Stimulated activated CD4-positive, alpha-beta T cell treated with anti-CD3 and anti-CD28 coated beads, Interleukin-12 subunit alpha, Interleukin-12 subunit beta, amount 100 ng/mL, for 48 hours (primary cell): ENCODE measurements at places on chromosomes 4 and X.

DNA sequence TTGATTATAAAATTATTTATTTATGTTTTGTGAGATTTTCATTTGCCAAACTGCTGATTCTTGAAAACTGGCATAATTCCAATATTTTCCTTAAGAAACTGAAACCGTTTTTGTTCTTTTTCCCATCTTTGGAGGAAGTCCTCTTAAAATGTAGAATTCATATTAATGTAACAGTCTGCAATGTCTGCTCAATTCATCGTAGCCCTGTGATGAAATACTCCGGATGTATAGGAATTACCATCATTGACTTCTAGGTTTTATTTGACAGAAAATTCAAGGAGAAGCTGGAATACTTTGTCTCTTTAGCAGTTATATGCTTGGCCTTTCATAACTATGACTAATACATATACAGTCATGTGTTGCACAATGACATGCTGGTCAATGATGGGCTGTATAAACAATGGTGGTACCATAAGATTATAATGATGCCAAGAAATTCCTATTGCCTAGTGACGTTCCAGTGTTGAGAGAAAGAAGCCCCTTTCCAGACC lies 185.0 kb upstream of the GPRIN3 start:
- no peak for DNase-seq

- no peak for DNase-seq
These were observed 408.6 kb upstream of the ACTRT1 start for GRCh38 chrX:128460835-128461234.

- DNase-seq, result no peak
These were observed 343 bp downstream of the DACH2 start for GRCh38 chrX:86148594-86148993.

DNA sequence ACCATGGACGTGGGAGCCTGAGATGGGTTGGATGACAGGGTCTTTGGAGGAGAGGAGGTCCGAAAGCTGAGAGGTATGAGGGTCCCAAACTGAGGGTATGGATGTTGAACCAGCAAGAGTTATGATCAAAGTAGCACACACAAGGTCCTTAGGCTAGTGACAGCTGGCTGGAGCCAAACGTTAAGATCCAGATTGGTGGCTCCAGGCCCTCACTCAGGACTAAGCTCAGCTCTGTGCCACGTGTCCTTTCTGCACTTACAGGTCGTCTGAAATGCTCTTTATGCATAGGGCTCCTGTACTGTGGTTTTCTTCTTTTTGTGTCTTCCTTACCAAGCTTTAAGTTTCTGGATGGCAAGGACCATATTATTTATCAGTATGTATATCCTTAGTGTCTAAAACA lies 35.4 kb downstream of the ADD1 start:
- DNase-seq, result no peak

- DNase-seq, result no peak
These were observed 96.1 kb downstream of the ARHGAP24 start for GRCh38 chr4:85571008-85571407.

- DNase-seq, result no peak
These were observed 95.0 kb downstream of the STK32B start for GRCh38 chr4:5146248-5146647.

DNA sequence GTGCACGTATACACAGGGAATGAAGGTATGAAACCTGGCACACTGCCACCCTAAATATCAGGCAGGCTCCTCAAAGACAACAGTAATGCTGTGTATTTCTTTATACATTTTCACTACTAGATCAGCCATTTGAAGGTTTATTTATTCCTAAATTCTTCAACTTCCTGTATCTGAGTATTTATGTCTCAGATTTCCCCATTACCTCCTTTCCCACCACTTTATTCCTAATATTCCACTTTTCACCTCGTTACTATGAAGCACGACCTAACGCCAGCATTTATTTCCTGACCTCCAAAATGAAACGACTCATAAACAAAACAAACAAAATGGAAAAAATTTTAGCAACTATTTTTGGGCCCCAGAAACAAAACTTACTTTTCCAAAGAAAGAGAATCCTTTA lies 69.6 kb downstream of the MAML3 start:
- no peak for DNase-seq

GRCh38 chrX:101417190-101417589 lies 9.2 kb downstream of the HNRNPH2 start:
- DNase-seq, result no peak

- DNase-seq, result no peak
These were observed 21.7 kb upstream of the KIAA0232 start for GRCh38 chr4:6760865-6761264.

DNA sequence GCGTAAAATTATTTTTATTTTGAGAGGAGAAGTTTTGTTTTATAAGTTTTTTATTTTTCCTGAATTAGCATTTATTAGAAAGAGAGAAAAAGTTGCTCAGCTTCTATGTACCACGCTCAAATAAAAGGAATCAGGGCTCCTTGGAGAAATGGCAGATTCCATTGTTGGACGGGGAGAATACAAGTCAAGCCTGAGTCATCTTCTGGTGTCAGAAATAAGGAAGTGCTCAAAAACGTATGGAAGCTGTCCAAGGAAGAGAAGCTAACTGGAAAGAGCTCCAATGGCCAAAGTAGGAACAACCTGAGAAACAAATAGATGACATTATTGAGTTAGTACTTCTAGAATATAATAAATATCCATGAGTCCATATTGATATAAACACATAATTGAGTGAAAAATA lies 89.3 kb upstream of the NEIL3 start:
- DNase-seq, result no peak

DNA sequence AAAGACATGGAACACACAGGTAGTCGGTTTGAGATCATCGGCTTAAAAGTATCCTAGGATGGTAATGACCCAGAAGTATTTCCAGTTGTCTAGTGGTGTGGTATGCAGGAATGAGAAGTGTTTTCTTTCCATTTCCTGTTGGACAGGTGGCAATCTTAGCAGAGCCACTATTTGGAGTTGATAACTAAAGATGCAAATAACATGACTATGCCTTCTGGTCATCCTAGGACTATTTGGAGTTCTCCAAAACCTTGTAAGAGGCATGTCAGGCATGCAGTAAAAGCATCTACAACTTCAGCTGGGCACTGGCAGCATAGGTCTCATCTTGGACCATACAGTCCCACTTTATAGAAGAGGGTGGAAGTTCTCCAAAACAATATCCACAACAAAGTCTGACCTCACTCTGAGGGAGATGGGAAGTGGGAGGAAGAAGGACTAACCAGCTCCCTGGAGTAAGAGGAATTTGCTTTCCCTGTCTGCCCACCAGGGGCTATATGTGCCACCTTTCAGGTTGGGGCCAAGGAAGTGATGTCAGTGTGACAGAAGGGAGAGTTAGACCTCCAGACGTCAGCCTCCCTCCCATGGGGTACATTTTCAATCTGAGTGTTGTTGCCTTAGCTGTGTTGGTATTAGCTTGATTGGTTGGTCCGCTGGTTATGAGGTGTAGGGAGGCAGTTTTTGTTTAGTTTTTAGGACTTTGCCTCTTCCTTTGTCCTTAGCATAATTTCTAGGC lies 101.2 kb upstream of the MYOZ2 start:
- no peak for DNase-seq

GRCh38 chr4:183163135-183163534 lies 64.1 kb downstream of the WWC2 start:
- no peak for DNase-seq

DNA sequence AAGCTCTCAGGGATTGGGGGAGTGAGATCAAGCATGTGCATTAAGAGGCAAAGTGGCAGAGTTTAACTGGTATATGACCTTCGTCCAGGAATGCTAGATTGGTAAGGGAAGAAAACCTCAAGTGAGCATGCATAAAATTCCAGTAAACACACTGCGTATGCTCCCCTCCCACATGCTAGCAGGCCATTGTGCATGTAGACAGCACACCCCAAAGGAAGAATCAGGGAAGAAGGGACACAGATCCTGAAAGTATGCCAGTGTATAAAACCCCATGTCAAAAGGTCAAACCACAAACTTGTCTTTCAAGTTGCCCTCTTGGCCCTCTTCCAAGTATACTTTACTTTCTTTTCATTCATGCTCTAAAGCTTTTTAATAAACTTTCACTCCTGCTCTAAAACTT lies 405.2 kb upstream of the CNKSR2 start:
- no peak for DNase-seq

DNA sequence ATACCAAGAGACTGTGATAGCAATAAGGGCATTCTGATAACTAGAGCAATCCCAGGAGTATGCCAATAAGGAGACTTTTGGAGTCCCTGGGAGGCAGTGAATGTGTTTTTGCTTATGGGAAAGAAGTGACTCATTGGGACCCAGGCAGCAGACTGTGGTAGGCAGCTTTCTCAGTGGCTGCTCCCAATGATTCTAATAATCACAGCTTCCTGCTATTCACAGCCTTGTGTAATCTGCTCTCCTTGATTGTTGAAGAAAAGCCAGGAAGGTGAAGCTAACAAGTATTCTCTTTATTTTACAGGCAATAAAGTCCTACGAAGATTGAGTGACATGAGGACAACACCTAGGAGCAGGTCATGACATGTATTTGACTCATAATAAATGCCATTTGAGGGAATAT lies 70.3 kb upstream of the DDX60 start:
- no peak for DNase-seq

GRCh38 chrX:47581731-47582647 lies at the start of gene TIMP1:
TIMP1 (plus strand) TSS chrX:47582436; CDS start chrX:47583416, 980 bp downstream.
- DNase-seq, result peak; percentile 77

GRCh38 chr4:14132301-14132700 lies 504.8 kb upstream of the BOD1L1 start:
- DNase-seq, result no peak

DNA sequence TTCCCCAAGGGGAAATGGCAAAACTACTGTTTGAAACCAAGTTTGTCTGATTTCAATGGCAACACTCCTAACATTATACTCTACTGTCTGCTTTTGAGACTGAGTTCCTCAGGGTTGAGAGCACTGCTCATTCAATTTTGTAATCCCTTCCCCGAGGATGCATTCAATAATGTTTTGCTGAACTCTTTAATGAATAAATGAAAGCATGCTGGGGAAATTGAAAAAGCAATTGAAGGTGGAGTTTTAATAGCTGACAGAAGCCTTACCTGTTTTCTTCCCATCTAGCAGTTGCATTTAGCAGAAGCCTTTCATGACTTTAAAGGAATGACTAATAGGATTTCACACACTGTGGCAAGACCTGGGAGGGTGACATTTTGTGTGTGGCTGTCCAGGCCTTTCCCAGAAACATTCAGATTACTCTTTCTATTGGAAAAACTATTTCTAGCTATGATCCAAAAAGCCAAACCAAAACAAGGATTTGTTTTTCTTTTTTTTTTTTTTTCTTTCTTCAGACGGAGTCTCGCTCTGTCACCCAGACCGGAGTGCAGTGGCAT lies 45.1 kb downstream of the DTHD1 start:
- no peak for DNase-seq

- DNase-seq, result no peak
These were observed 74.6 kb downstream of the MXRA5 start for GRCh38 chrX:3271834-3272186.

- no peak for DNase-seq
These were observed 167.5 kb upstream of the SLC7A11 start for GRCh38 chr4:138409670-138410069.

GRCh38 chrX:35829501-35829900 lies 31.4 kb downstream of the MAGEB16 start:
- DNase-seq, result no peak

DNA sequence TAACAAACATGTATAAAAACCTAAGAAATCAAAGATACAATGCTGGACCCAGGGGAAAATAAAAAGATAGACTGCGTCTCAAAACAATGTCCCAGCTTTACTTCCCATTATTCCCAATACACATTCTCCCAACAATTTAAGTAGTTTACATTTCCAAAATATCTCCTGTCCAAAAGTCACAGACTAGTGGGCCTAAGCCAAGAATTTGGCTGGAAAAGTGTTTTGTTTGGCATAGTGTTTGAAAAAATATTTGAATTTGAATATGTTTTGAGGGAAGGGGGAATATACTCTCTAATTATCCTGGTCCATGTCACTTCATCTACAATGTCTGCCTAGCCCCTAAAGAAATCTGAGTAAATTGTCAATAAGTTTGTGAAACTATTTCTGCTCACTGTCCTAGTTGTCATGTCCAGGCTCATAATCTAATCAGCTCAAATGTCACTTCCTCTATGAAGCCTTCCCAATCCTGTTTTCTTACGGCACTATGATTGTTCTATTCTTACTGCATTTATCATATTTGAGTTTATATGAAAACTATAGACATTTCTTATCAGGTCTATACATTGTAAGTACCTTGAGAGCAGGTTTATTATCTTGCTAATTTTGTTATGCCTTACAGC lies 74.4 kb downstream of the SEC24D start:
- DNase-seq, result no peak

GRCh38 chr4:42425146-42426065 lies 28.1 kb downstream of the SHISA3 start:
- DNase-seq, result no peak

DNA sequence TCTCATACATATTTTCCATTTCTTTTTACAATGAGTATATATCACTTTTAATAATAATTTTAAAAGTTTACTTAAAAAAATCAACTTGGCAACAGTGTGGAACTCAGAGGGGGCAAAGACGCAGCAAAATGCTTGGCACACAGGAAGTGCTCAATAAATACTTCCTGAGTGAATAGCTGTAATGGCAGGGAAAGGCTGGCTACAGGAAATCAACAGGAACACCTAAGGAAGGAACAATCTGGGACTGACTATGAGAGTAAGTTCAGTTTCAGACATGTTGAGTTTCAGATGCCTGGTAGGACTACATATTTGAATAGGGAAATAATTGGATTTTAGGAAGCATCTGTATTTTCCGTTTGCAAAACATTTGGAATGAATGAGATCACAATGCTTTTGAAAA lies 137.6 kb downstream of the SCLT1 start:
- no peak for DNase-seq

DNA sequence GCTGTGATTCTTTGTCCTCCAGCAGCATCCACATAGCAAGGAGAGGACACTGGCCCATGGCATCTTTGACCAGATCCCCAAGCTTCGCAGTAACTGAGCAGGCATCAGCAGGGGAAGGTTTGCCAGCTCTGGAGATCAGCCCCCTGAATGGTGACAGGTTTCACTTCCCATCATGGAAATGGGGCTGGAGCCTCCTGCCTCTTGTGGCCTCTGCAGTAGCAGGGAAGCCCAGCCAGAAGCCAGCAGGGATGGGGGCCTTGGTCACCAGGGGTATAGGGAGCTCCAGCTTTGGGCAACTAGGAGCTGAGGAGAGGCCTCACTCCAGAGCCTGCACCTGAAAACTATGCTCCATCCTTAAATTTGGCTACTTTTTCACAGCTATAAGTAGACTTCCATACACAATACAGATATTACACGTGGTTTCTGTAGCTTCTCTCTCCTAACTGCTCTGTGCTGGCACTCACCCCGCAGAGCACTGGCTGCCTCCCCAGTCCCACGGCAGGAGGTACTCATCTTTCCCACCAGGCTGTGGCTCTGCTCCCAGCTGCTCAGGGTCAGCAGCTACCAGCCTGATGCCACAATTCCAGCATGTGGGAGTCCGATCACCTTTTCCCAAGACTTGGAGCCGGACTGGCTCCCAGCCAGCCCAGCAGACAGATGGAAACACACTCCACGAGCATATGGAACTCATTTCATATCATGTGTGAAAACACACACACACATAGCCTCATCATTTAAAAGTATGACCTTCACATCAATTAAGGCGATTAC lies 2.8 kb downstream of the TMEM271 start:
- no peak for DNase-seq
